ENCODE measurements at places on chromosomes 7 and 10. TPM values are rescaled to one million over a fixed set of nuclear protein-coding genes. Genes with fewer than 3 reads are reported as not detected.

GNGT1 gene
- total RNA-seq, result not detected

AKR1C4 gene
- total RNA-seq, result not detected

PDE1C gene
- total RNA-seq, result 61.5 TPM

CTBP2 gene
- total RNA-seq, result 74.2 TPM

MCM7 gene
- 130 TPM for total RNA-seq

ENO4 gene
- under 0.01 TPM for total RNA-seq

- peak; percentile 49 for DNase-seq
These were observed 137.1 kb downstream of the BMPER start for GRCh38 chr7:34042406-34042805.

DNA sequence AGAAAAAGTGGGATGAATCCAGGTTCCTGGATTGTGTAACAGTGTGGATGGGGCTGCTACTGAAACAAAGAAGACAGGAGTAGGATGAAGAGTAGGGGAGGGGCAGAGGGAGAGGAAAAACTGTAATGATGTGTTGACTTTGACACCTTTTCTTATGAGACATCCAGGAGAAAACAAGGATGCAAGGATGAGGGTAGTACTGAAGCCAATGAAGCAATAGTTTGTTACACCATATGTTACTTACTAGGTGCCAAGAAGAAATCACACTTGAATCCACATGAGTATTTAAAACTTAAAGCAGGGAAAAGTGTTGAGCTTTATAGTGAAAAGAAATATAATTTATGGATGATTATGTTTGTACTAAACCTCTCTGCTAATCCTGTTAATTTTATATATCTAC, 420.6 kb downstream of the ARL4A start:
- no peak for DNase-seq

DNA sequence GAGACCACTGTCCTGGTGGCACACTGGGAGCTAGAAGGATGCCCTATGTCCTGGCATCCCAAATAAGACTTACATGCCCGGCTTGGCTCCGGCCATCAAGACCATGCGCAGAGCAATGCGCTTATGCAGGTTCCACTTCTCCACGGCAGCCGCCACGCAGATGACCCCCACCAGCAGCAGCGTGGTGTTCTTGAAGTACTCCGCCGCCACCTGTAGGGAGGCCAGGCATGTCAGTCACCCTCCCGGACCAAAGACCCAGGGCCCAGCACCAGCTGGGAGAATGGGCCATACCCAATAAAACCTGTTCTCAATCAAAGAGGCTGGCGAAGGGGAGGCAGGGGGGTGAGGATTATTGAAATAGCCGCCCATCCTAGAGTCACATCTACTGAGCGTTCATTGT, 19.9 kb downstream of the SLC13A4 start:
- DNase-seq, result no peak

DNA sequence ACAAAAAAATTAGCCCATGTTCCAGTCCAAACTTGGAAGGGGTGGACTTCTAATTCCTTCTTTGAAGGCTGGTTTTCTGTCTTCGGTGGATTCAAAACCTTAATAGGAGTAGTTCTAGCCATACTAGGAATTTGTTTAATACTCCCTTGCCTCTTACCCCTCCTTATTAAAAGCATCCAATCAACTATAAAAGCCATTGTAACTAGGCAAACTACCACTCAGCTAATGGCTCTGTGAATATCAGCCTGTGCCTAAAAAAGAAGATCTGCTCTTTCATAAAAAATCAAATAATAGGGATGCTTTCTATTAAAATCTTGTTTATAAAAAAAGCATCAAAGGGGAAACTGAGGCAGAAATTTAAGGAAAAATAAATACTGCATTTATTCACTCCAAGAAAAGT, 4.1 kb upstream of the ADCK2 start:
- DNase-seq, result no peak

DNA sequence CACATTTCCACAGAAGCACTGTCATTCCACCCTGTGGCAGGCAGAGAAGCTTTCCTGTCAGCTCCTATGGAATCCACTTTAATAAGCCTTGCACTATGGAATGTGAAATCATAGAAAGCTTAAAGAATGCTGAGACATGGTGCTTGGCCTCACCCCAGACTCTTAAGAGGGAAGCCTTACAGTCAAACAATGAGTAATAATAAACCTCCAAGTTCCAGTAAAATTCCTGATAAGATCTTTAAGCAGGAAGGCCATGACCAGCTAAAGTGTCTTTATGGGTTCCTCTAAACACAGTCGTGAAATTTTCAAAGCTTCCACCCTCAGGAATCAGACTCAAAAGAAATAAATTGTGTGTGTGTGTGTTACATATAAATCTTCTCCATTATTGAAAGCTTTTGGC, 11.9 kb upstream of the TEX36 start:
- DNase-seq, result peak; percentile 85

DNA sequence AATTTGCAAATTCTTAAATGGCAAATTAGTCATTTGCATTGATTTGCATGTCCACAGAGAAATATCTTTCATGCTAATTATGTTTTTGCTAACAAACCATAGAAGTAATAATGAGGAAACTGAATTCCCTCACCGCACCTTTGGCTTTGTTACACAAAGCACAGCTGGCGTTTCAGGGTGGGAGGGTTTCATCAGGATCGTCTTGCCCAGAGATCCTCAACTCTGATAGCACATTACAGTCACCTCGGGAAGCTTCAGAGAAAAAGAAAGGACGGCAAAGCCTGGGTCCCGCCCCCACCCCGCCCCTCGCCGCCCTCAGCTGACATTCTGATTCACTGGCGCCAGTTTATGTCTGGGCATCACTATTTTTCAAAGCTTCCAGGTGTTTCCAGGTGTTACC, 119.4 kb downstream of the PTPRN2 start:
- DNase-seq, result no peak

GRCh38 chr10:94108200-94108599, 114.5 kb downstream of the PLCE1 start:
- peak; percentile 95 for DNase-seq

DNA sequence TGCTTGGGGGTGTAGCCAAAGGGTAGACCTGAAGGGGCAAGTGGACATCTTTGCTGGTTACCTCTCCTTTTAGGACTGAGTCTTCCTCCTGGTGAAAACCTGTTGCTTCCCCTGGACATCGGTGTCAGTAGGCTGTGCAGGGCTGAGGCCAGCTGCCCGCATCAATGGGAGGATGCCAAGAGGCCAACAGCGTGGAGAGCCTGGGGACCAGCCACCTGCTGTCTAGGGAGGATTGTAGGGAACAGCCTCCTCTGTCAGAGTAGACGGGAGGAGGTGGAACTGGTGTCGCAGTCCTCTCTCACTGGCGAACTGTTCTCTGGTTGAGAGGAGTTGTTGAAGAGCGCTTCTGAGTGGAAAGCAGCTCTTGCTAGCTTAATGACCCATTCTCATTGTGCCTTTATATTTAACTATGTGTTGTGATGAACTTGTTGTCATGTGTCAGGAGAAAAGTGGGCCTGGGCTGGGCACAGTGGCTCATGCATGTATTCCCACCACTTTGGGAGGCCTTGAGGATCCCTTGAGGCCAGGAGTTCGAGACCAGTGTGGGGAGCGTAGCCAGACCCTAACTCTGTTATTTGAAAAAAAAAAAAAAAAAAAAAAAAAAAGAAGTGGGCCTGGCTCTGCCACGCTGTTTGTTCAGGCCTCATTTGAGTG, 1.8 kb downstream of the SUFU start:
- no peak for DNase-seq

DNA sequence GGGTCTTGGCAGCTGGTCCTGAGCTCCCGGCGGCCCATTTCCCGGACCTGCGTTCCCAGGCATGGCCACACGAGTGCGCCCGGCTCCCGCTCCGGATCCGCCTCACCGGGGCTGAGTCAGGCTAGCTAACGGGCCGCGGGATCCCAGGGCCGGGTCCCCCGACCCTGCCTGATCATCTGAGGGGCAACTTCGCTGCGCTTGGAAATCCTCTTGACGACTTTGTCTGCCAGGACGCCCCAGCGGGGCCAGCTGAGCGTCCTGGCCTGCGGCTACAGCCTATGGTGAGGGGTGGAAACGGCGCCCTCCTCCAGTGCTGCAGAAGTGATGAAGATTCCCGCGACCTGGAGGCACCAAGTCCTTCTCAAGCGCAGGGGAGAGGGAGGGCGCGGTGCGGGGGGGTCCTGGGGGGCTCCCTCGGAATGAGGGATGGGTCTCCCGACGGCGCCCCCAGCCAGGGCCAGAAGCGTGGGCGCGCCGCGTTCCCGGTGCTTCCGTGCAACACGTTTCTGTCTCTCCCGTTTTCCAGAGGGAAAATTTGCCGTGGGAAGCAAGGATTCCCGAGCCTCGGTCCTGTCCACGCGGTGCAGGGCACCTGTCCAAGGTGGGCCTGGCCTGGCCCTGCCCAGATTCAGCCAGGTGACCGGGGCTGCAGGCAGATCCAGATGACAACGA, 212.4 kb downstream of the CCSER2 start:
- DNase-seq, result peak; percentile 44

DNA sequence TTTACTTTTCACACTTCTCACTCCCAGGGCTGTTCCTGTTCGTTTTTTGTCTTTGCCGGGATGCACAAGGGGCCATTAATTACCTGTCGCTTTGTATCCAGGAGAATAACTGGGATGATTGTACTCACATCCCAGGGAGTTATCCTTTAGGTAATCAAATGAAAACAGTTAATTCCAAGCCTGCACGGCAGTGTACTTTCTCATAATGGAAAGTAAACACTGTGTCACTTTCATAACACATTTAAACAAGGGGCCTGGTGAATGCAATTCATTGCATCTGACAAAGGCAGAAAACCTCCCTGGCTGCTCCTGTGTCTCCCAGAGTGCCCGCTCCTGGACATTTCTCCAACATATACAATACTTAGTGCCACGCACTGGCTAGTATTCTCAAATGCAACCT, 138.7 kb upstream of the CELF2 start:
- DNase-seq, result no peak

- DNase-seq, result no peak
These were observed 64.0 kb downstream of the DMBT1 start for GRCh38 chr10:122624546-122624945.
